ENCODE measurements at places on chromosomes 3 and 15. TPM values are rescaled to one million over a fixed set of nuclear protein-coding genes. Genes with fewer than 3 reads are reported as not detected.

DNA sequence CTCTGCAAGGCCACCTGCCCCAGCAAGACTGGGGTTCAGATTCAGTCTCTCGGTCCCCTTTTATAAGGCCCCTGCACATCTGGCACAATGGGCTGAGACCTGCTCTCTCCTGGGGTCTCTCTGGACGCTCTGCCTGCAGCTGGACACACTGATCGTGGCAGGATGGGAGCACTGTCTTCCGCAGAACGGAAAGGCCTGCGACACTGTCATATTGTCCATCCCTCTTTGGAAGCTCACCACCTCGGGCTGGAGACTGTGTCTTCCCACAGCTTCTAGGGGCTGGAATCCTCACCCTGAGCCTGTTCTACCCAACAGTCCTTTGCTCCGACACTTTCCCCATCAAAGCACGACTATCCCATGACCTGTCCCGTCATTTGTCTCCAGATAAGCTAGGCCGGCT, 11.5 kb upstream of the IGDCC4 start:
- no peaks in the 10 kb centered on the region for H3K36me3 ChIP-seq
- no peak overlapping the region for H3K27ac ChIP-seq
- H3K4me3 ChIP-seq = no peak overlapping the region
- no peaks in the 10 kb centered on the region for H3K27me3 ChIP-seq
- H3K4me1 ChIP-seq = no peaks in the 10 kb centered on the region

GRCh38 chr3:196867155-196867506, 589 bp upstream of the SENP5 start:
- peaks cover 6% of the 10 kb centered on the region for H3K4me1 ChIP-seq
- no peak for DNase-seq
- H3K27ac ChIP-seq = peak overlapping the region; percentile 87
- H3K4me3 ChIP-seq = peak overlapping the region; percentile 97
- no peaks in the 10 kb centered on the region for H3K27me3 ChIP-seq

- no peaks in the 10 kb centered on the region for H3K27me3 ChIP-seq
- H3K4me3 ChIP-seq = no peak overlapping the region
- H3K4me1 ChIP-seq = no peaks in the 10 kb centered on the region
- no peak for DNase-seq
Observed at GRCh38 chr3:8266730-8267131, 234.9 kb upstream of the LMCD1 start.

- no peak overlapping the region for H3K4me3 ChIP-seq
- no peaks in the 10 kb centered on the region for H3K27me3 ChIP-seq
- no peak for DNase-seq
Observed at GRCh38 chr3:67335813-67336212, 318.6 kb downstream of the SUCLG2 start.

GRCh38 chr3:38003371-38003816, 12.8 kb downstream of the VILL start:
- peaks cover 3% of the 10 kb centered on the region for H3K4me1 ChIP-seq
- no peaks in the 10 kb centered on the region for H3K36me3 ChIP-seq
- no peak overlapping the region for H3K4me3 ChIP-seq
- peak; percentile 76 for DNase-seq
- no peaks in the 10 kb centered on the region for H3K27me3 ChIP-seq
- no peak overlapping the region for H3K27ac ChIP-seq

GRCh38 chr3:38805004-38805403, 11.0 kb downstream of the SCN10A start:
- no peaks in the 10 kb centered on the region for H3K36me3 ChIP-seq
- H3K4me3 ChIP-seq = no peak overlapping the region
- H3K27ac ChIP-seq = no peak overlapping the region
- no peaks in the 10 kb centered on the region for H3K27me3 ChIP-seq

- no peaks in the 10 kb centered on the region for H3K4me1 ChIP-seq
Observed at GRCh38 chr15:37698679-37699078, 235.8 kb upstream of the TMCO5A start.

DNA sequence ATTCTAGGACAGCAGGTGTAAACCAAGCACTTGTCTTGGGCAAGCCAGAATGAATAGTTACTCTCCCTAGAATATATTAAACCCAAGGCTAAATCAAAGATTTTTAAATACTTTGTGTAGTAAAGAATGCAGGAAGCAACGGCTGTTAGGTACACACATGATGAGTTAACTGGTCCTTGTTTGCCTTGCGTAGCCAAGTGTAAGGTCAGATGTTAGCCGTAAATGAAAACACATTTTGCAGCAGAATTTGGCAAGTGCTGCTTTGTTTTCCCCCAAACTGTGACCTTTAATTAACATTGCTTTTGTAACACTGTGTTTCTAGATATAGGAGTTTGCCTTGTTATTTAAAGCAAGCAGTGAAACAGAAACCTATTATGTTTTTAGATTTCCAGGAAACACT, 368.7 kb downstream of the IL5RA start:
- no peak overlapping the region for H3K27ac ChIP-seq
- DNase-seq = peak; percentile 17
- H3K36me3 ChIP-seq = no peaks in the 10 kb centered on the region

GRCh38 chr3:56467801-56468183, 475 bp downstream of the ERC2 start:
- no peaks in the 10 kb centered on the region for H3K36me3 ChIP-seq
- H3K27me3 ChIP-seq = no peaks in the 10 kb centered on the region
- peaks cover 4% of the 10 kb centered on the region for H3K4me1 ChIP-seq
- peak overlapping the region; percentile 36 for H3K4me3 ChIP-seq
- peak; percentile 31 for DNase-seq

- no peaks in the 10 kb centered on the region for H3K4me1 ChIP-seq
- no peak for DNase-seq
- H3K4me3 ChIP-seq = no peak overlapping the region
Observed at GRCh38 chr3:31022716-31023115, 128.3 kb upstream of the GADL1 start.

KLHL40 gene
- total RNA-seq = not detected

Measured in ovary (tissue), 10 donors.